ENCODE measurements at places on chromosomes 11 and 22.
A peak's percentile ranks its signal among the peaks of the same experiment; 100 is the strongest.

GRCh38 chr11:75631086-75631730 lies 37.6 kb downstream of the MAP6 start:
- DNase-seq = no peak

DNA sequence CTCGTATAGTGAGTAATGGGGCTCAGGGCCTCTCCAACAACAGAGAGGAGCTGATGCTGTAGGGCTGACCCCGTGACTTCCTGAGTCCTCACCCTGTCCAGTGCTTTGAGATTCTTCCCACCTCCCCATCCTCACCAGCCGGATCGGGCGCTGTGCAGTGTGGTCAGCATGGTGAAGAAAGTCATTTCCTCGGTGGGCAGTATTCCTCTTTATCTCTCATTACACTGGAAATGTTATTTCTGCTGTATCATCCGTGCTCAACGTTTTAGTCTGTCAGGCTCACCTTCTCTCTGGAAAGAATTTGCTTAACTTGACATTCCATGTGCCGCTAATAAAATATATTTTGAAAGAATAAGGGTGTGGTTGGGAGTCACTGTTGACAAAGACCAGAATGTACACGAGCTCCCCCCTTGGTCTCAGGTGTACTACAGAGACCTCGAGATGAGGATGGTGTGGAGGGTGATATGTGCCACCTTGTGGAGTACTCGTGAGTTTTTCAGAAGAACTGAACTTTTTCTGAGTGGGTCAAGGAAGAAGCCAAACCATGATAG lies 25.7 kb upstream of the SCGB1A1 start:
- DNase-seq = peak; percentile 37

GRCh38 chr22:31825513-31825912 lies 71.7 kb downstream of the DEPDC5 start:
- DNase-seq = no peak

DNA sequence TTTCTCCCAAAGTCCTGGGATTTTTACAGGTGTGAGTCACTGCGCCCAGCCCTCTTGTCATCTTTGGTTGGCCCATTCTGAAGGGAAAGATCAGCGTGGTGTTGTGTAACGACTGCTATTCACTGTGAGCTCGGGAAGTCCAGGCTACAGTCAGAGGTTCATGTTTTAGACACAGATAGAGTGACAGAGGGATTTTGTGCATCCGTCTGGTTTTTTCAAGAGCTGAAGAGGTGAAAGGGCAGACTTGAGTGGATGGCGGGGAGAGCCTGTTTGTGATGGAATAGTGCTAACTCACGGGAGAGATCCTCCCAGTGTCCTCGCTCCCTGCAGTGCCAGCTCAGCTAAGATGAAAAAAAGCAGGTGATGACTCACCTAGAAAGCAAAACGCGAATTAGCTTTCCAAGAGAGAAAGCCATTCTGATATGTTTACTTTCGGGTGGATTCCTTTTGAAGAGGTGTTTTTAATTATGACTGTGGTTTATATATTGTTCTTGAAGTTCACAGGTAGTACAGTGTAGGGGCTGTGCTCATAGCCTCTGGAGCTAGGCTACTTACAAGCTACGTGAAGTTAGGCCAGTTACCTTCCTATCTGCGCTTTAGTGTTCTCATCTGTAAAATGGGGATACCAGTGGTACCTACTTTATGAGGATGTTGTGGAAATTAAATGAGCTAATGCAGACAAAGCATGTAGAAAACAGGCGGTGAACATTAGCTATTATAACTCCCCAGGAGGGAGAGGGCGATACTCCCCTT lies 67.2 kb downstream of the C11orf91 start:
- DNase-seq = no peak

DNA sequence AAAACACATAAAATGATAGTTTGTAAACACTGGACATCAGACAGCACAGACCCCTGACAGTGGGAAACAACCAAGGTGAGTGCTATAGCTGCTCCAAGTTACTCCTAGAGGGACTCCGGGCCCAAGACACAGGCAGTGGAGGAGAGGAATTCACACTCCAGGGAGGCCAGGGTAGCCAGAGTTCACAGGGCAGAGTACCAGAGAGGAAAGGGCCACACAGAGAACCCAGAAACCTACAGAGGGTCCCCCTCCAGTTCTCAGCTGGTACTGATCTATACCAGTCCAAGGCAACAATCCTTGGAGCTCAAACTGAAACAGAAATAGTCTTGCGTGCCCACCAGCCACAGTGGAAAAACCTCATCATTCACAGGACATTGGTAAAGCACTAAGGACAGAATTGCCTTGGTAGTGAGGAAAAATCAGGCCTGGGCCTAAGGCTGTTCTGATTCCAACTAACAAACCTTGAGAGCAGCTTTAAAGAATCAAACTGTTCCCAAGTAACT lies 7.6 kb downstream of the VPS37C start:
- no peak for DNase-seq

DNA sequence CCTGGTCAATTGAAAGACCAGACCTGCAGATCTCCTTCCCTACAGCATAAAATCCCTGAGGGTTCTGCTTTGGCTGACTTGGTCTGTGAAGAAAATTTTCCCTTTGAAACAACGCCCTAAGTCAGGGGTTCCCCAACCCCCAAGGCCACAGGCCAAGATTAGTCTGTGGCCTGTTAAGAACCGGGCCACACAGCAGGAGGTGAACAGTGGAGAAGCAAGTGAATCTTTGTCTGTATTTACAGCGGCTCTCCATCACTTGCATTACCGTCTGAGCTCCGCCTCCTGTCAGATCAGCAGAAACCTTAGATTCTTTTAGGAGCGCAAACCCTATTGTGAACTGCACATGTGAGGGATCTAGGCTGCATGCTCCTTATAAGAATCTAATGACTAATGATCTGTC lies 38.2 kb downstream of the CCDC83 start:
- DNase-seq = no peak

GRCh38 chr11:66090288-66090687 lies 20.2 kb downstream of the PACS1 start:
- DNase-seq = no peak

- DNase-seq = no peak
These were observed 127.6 kb upstream of the PARVA start for GRCh38 chr11:12249590-12250260.

DNA sequence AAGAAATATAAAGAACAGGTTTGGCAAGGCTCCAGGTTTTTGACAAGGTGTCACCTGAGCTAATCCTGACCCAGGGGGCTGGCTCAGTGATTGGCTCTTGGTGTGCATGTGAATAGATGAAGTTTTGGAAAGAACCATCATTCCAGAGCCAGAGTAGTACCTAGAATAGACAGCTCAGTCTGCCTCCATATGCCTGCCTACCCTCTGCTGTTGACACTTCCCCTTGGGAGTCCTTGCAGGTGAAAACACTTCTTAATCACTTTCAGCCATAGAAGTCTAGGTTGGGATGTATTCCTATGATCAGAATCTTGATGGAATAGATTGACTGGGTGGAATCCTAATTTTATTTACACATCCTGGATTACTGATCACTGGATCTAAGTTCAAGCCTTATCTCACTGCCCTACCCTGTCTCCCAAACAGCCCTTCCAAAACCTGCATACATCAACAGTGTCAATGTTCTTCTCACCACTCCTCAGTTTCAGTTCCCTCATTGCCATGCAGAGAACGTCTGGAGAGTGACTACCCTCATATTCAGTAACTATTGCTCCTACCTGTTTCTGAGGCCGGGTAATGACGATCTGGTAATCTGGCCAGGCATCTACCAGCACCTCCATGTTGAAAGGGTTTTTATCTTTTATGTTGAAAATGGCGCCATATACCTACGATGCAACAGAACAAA lies 6.7 kb downstream of the GLYATL2 start:
- DNase-seq = no peak

DNA sequence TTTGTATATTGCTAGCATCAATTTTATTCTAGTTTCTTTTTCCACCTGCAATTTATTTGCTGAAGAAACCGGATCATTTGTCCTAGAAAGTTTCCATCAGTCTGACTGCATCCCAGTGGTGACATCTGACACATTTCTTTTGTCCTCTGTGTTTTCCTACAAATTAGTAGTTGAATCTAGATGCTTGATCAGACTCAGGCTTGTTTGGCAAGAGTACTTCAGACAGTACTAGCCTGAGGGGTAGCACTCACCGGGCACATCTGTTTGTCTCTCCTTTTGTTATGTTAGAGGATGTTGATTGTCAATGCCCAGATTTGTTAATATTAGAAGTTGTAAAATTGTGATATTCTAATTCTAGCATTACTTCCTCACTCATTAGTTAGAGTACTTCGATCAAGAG lies 204.8 kb downstream of the SWAP70 start:
- DNase-seq = no peak

DNA sequence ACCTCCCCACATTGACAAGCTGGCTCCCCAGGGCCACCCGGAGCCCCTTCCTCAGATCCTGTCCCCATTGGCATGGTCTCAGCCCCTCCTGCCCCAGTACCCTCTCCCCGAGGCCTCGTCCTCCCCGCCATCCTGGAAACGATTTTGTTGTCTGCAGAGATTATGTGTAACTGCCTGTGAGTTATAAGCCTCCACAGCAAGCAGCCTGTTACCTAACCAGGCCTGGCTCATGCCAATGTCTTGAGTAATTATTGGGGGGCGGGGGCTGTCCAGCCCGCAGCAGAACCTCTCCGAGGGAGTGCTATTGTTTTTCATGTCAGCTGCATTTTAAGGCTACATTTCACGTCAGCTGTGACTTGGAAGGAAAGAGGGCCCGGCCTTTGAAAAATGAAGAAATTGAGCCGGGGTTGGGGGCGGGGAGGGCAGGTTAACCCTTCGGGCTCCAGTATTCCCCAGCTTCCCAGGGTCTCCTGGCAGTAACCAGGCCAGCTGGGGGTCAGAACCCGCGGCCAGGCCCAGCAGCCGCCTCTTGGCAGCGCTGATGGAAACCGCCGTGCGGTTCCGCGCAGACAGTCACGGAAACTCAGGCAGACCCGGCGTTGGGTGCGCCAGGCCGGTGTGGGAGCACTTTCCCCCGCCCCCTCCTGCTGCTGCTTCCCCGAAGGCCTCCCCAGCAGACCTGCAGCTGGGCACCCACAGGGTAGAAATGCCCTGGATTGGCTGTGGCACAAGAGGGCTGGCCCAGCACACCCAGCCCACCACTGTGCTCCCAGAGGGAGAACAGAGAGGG lies 59.5 kb downstream of the CDKN1C start:
- DNase-seq = no peak

DNA sequence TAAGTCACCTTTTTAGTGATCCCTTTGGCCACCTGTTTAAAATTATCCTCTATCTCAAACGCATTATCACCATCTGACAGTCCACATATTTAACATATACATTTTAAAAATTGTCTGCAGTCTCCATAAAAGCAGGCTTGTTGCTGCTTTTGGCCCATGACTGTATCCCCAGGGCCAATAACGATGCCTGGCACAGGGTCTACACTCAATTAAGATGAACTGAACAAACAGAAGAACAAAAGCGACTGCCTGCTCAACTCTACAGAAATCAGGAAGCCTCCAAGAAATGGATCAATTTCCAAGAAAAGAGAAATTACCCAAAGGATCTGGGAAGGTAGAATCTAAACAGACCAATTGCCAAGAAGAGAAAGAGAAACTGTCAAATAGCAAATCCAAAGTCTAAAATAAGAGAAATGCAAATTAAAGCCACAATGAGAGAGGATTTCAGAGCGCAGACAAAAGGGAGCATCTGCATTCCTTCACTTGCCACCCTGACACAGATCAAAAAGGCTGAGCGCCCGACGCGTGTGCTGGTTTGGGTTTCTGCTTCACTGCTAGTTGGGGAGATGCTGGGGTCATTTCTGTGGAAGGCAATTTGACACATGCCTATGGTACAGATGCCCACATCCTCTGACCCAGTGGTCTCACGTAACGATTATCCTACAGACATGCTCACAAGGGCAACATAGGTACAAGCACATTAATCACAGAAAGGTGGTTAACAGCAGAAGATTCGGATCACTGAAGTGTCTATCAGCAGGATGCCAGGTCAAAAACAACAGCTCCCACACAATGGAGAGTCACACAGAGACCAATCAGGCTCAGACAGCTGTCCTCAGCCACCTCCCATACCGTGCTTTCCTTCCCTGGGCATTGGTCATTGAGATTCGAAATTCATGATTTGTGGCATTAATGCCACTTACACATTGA lies 55.9 kb downstream of the SHISAL1 start:
- no peak for DNase-seq

DNA sequence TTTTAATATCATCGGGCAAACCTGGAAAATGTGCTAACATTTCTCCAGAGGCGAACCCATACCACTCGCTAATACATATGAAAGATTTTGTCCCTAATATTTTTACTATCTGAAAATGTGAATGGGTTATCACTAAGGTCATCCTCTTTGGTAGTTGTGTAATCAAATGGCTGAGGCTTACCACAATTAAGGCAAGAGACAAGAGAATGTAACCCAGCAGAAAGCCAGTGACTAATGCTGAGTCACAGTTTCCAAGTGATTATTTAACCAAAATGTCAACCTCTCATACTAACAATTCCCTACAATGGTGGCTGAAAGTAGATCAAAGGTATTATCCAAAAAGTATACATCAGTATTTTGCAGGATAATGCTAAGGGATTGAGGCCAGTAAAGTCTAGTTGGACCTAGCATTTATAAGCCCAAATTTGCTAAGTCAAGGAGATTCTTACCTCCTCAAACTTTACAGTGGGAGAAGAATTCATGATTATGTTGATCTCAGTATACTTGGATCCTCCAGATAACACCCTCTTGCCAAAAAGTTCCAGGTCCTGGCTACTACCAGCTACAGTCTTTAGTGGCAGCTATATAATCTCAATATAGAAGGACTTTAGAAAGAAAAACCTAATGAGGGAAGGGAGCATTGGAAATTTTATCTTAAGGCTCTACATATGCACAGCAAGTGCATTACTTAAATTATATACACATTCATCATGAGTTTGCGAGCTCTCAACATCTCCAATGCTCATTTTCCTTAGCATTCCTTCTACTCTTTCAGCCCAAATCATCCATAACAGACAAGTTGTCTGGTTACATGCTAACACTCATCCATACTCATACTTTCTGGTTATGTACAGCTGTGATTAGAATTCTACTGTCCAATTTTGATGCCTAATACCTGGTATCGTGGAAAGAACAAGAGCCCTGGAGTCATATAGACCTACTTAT lies 25.4 kb downstream of the SIK3 start:
- DNase-seq = peak; percentile 36

DNA sequence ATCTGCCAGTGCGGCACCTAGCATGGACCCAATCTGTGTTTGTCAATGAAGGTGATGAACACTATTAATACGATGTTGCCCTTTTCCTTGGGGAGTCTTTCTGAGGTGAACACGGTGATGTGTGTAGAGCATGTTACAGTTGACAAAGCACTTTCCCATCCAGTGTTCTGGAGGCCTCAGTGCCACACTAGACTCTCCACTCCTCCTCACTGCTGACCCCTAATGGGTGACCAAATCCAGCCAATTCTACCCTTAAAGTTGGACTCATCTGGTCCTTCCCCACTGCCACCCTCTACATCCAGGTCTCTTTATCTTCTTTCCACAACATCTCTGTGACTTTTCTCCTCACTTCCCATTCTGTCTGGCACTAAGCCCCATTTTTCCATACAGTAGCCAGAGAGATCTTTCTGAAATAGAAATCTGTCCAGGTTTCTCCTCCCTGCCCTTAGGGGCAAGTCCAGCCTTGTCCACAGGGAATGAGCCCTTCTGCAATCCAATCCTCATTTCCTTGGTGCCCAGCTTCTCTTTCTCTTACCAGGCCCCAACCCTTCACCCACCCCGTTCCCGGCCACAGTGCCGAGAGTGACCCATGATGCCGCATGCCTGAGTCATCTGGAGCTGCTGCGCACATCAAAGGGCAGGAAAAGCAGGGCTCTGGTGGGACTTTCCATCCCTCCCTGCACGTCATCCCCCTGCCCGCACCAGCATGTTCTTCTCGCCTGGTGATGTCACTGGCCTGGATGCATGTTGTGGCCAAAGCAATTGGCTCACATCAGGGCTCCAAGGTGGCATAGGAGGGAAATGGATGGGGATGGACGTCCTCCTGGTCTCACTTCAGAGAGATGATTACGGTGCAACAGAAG lies 64.2 kb downstream of the RASSF10 start:
- DNase-seq = no peak

Data from GM20000 (cell line).